Activated CD8-positive, alpha-beta T cell treated with anti-CD3 and anti-CD28 coated beads, Interleukin-2, amount 10 ng/mL, durations not matched to agents 7 days and 5 days (primary cell): ENCODE measurements at places on chromosomes 11 and 22. TPM values are rescaled to one million over a fixed set of nuclear protein-coding genes. Genes with fewer than 3 reads are reported as not detected.

Gene DDTL
- total RNA-seq = not detected

Gene C11orf65
- total RNA-seq = 0.74 TPM

Gene NXPE2
- not detected for total RNA-seq

DNA sequence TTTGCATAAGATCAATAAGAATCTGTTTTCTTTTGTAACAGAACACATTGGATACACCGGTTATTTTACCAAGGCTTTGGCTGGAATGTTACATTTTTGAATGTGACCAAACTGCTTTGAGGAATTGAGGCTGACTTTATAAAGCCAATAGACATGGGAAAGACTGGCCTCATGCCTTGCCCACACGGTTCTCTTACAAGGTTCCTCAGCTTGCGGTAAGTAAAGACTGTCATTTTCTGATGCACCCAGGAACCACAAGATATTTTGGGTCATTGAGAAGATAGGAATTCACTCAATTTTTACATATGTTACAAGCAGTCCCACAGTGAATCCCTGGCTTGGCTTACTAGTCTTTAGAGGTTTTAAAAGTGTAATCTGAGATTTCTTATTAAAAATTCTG, 23.9 kb downstream of the OR10A6 start:
- no peak for DNase-seq
- H3K4me3 ChIP-seq = no peak overlapping the region
- no peaks in the 10 kb centered on the region for H3K36me3 ChIP-seq
- peaks cover 20% of the 10 kb centered on the region for H3K27me3 ChIP-seq

GRCh38 chr11:13782390-13783075, 114.1 kb downstream of the FAR1 start:
- no peaks in the 10 kb centered on the region for H3K4me1 ChIP-seq
- DNase-seq = no peak
- peaks cover 7% of the 10 kb centered on the region for H3K27me3 ChIP-seq
- no peak overlapping the region for H3K27ac ChIP-seq
- no peaks in the 10 kb centered on the region for H3K36me3 ChIP-seq
